ENCODE measurements at places on chromosomes 12 and 14.

- DNase-seq = no peak
These were observed 182.7 kb upstream of the C14orf180 start for GRCh38 chr14:104396682-104397470.

DNA sequence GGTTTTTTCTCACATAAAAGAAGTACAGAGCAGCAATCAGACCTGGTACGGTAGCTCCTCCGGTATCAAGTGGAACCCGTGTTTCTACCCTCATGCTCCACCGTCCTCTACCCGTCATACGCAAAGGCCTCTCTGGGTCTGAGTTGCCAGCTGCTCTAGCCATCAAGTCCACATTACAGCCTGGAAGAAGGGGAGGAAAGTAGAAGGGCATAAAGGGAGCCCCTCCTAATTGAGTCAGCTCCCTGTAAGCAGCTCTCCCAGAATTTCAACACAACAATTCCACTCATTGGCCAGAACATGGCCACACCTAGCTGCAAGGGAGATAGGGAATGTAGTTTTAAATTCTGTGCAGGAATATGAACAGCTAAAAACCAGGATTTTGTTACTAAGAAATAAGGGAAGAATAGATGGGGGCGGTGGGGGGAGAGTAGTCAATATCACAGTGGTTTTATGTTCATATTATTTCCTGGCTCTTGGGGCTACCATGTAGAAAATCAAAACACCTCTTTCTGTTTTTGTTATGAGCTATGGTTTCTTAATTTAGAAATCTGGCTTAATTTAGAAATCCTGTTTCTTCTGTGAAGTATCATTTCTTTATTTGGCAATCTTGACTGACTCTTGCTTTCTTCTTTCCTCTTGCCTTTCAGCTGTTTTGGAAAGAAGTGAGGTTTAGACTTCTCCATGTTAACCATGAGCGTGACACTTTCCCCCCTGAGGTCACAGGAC, 103.9 kb downstream of the AKAP6 start:
- DNase-seq = no peak

DNA sequence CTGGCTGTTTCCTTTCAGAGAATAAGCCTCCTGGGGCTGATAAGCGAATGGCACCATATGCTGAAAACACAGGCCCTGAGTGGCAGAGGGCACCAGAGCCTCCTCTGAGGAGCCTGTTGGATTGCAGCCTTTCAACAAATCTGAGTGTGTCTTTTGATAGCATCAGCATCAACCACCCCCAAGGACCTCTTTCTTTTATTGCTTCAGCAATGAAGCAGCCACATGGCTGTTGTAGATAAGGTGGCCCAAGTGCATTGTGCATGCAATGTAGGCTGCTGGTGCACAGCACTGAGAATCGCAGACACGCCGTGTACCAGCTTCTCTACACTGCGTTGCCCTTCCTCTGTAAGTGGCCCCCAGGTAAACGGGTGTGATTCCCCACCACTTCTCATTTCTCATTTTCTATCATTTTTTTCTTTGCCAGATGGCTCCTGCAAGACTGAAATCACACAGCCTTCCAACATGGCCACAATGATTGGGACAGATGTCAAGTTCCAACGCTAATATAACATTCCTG, 191.7 kb downstream of the DAD1 start:
- no peak for DNase-seq

DNA sequence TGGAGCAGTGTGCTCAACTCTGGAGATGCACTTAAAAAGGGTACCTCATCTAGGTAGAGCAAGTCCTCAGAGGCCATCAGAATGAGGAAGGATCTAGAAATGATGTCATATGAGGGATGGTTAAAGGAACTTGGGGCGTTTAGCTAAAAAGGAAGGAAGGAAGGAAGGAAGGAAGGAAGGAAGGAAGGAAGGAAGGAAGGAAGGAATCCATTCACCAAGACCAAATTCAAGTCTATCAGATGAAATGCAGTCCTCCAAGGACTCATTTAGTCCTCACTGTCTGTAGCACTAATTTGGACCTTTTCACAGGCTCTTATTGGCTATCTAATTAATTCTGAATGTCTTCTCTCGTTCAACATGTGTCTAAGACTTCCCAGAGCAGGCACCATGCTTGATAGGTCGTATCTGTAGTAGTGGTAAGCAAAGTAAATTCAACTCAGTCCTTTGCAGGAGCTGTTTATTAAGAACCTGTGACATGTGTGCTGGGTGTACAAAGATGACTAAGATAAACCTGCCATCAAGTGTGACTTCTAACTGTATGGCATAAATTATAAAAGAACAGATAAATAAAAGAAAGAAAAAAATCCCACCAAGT, 63.5 kb downstream of the LLPH start:
- DNase-seq = no peak

DNA sequence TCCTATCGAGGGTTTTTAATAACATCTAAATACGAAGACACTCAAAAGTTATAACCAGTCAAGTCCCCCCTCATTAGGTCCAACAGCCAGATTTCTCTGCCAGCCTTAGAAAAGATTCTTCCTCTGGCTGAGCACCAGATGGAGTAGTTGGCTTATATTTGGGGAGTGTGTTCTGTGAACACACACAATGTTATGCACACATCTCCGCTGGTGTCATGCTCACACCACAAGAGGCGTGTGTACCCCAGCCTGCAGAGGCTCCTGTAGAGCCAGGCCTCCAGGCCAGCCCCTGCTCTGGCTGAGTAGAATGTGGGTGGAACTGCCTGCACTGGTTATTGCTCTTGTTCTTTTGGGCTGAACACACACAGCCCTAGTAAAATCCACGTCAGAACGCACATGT, 64.0 kb downstream of the PIWIL1 start:
- DNase-seq = peak; percentile 43

DNA sequence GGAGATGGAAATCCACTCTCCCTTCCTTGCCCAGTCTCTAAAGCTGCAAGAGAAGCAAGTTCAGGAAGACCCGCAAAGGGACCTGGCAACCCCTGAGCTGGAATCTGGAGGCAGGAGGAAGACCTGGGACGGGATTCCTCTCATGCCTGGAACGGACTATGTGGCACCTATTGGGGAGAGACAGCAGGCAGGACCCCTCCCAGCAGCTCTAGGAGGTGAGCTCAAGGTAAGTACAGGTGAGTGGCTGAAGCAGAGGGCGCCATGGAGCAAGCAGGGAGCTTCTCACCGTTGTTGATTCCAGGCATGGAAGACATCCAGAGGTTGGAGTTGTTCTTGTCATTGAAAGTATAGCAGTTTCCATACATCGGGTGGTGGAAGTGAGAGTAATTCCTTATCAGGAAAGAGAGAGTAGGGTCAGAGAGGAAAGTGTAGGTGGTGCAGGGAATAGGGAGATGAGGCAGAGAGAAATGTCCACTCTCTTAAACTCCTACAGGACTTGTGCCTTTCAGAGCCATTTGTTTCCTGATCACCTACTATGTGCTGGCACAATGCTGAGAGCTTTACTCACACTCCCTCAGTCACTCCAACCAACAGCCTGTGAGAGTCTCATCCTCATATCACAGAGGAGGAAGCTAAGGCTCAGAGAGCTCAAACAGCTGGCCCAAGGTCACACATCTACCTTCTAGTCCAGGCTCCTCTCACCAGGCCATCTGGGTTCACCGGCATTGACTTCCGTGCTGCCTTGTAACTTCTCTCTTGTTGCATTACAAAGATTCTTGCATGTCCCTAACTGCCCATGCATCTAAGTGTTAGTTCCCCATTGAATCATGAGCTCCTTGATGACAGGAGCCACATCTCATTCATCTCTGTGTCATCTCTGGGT, 13.9 kb upstream of the TNFRSF1A start:
- DNase-seq = no peak

GRCh38 chr14:76490735-76491134, 114.8 kb downstream of the ESRRB start:
- DNase-seq = no peak

DNA sequence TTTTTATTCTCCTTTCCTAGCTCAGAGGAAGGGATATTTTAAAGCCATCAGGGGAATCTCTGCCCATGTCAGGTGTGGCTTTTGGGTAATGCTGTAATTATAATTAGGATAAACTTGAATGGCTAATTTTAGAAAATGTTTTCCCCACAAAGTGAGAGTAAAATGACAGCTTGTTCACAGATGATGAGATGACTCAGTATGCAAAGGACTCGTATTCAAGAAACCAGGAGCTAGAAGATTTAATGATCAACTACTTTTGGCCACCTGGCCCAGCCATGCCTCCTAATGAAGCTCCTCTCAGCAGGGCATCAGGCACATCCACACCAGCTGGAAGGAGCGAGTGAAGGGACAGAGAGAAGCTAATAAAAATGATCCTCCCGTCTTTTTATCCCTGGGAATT, 29.0 kb upstream of the PLEKHG7 start:
- no peak for DNase-seq

GRCh38 chr14:90569606-90570387, 173.0 kb downstream of the CALM1 start:
- no peak for DNase-seq

DNA sequence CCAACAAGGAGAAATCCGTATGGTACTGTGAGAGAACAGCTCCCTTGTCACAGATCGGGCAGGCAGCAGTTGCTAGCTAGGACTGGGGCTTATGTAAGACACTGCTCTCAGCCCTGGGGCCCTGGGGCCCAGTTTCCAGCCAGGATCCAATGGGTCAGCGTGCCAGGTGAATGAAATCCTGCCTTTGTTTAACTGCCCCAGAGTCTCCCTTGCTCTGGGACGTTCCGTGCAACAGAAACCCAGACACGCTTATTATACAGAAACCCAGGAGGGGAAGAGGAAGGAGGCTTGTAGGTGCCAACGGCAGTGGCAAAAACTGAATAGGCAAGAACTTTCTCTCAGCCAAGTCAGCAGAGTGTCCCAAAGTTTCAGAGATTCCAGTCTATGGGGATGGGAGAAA, 110.6 kb downstream of the DIO2 start:
- DNase-seq = no peak

DNA sequence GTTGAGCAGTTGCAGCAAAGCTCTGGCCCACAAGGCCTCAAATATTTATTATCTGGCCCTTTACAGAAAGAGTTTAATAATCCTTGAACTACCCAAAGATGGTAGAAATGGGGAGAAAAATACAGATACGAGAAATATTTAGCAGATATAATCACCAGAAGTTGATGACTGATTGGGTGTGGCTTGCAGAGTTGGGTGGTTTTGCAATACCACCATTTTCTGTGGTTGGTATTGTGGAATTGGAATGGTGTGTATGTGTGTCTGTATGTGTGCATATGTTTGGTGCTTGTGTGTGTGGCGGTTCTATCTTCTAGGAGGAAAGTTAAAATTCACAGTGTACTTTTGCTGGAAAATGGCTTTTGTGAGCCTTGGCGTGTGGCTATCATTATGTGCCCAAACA, 85.4 kb upstream of the MANSC4 start:
- DNase-seq = no peak

DNA sequence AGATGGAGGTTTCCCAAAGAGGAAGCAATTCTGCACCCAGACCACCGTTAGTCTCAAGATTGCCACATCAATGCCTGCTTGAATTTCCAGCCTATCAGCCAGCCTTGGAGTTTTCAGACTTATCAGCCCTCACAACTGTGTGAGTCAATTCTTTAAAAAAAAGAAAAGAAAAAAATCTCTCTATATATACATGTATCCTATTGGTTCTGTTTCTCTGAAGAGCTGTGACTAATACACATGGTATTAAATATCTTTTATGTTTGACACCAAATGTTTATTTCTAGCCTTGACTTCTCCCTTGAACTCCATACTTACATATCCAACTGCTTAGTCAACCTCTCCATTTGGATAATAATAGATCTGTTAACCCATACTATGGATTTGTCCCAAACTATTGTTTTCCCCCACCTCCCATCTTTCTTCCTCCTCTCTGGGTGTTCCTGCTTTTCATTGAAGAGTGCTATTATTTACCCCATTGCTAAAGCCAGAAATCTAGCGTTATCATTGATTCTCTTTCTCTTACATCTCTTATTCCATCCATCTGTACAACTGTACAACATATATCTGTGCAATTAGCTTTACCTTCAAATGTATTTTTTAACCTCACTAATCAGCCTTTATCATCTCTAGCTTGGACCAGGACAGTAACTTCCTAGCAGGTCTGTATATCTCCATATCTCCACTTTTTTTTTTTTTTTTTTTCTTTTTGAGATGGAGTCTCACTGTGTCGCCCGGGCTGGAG, 22.7 kb upstream of the EID3 start:
- DNase-seq = no peak

GRCh38 chr12:114902665-114903064, 218.7 kb upstream of the TBX3 start:
- no peak for DNase-seq

GRCh38 chr12:65022960-65023359, 98.1 kb downstream of the WIF1 start:
- DNase-seq = no peak

DNA sequence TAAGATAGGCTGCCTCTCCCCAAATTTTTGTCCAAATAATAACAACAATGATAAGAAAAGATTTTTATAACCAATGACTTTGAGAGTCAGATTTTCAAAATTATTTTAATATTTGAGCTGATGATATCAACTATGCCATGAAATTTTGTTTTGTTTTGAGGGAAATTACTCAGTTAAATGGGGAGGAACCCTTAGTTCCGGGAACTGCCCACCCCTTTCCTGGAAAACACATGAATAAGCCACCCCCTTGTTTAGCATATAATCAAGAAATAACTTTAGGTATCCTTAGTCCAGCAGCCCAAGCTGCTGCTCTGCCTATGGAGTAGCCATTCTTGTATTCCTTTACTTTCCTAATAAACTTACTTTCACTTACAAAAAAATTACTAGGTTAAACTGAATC, 61.4 kb downstream of the HMGA2 start:
- no peak for DNase-seq

DNA sequence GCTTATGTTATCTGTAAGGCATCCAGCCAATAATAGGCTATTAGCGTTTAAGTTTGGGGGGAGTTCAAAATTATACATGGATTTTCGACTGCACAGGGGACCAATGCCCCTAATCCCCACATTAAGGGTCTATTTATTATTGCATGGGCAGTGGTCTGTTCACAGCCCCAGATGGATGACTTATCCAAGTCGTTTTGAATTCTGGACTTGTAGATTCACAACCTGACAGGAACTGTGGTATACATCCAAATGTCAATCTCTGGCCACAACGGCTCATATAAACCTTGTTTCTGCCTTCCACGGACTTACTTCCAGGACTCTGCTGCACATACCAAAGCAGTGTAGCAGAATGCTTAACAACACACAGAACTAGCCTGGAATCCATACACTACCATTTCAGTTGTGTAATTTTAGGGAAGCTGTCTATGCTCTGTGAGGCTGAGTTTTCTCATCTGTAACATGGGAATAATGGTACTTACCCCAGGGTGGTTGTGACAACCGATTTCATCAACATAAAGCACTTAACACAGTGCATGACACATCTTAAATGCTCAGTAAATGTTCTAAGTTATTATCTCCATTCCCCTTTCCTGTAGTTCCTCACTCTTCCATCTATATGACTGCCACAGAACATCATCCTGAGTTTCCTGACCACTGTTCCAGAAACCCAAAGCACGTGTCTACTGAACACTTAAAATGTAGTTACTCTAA, 3.7 kb downstream of the DDX24 start:
- no peak for DNase-seq

DNA sequence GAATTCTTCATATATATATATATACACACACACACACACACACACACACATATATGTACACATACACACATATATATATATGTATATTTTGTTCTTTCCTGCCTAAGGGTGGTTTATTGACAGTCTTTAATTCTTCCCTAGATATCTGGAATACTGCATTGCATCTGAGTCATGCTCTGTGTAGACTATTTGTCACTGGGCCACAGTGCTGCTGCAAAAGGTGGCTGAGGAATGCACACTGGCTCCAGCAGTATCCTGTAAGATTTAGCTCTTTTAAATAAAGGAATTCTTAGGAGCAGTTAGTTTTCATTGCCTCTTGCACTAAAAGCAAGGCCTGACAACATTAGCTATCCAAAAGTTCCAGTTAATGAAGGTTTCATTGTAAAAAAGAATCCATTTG, 200.9 kb downstream of the APAF1 start:
- no peak for DNase-seq

- DNase-seq = peak; percentile 41
These were observed at the start of gene SPTB for GRCh38 chr14:64879635-64880220. TSS of gene SPTB (minus strand) at chr14:64879907. CDS start at chr14:64823094, 56,813 bp downstream.

Data from NCI-H1694 (cell line).